ENCODE measurements at places on chromosomes 7 and 10.

DNA sequence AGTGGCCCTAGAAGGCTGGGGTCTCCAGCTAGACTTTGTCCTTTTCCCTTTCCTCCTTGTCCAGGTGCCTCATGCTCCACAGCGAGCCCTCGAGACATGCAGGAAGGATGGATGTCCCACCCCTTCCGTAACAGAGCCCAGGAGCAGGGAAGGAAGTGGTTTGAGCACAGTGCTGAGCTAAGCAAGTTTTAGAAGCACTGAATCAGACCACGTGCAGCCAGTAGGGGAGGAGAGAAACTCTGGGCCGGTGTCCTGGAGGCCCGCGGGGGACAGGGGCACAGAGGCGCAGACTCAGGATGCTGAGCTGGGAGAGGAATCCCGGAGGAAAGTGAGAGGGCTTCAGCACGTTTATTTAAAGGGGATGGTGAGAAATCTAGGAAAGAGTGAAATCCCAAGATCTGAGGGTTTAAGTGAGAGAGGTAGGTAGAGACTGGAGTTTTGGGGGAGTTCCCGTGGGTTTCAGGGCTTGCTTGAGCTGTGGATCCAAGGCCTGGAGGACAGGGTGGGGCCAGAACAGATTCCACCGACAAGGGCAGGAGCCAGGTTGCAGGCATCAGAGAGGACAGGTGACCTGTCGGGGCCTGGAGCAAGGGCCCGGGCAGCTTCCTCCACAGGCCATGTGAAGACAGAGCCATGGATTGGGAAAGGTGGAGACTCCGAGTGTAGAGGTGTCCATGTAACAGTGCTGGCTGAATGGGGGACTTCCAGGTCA lies 4.4 kb upstream of the IRF5 start:
- no peak for DNase-seq

GRCh38 chr7:30925913-30926312 lies 14.3 kb downstream of the AQP1 start:
- no peak for DNase-seq

DNA sequence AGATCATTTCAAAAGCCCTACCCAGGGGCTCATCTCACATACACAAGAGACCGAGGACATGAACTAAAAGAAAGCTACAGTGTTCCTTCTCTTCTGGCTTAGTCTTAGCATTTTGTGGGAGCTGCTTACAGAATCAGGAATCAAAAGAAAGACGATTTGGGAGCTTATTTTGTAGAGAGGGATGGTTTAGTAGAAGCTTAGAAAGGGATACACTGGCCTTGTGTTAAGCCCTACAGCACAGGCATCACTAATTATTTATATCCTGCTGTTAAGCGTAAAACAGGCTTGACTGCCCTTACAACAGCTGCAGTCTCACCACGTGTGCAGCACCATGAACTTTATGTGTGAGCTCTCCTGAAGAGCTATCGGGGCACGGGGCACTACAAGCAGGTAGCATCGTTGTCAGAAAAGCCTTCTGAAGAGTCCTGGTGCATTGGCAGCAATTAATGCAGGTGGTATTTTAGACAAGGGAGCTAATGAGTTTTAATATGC lies 798.3 kb downstream of the NXPH1 start:
- DNase-seq, result no peak

GRCh38 chr7:15967551-15967950 lies 281.1 kb upstream of the MEOX2 start:
- no peak for DNase-seq

- DNase-seq, result no peak
Observed at GRCh38 chr7:125857606-125858005, 928.0 kb upstream of the POT1 start.
